ENCODE measurements at places on chromosomes 6 and 20.

DNA sequence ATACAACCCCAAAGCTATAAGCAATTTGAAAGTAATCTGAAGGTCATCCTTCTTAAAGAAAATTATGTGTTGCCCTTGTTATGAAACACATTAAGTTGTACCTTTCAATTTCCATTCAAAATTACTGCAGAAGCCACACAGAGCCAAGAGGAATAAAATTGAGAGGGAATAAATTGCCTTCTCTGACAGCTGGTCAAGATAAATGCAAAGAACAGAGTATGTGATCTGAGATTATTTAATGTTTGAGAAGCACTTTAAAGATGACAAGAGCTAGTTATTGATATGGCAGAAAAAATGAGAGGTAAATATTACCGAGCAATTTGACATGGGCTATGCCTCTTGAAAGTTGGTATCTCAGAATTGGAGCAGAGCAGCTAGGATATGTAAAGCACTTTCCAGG is 61.6 kb downstream of the TRDN start:
- DNase-seq, result no peak

GRCh38 chr20:41670631-41671030 is 52.5 kb upstream of the CHD6 start:
- DNase-seq, result no peak

DNA sequence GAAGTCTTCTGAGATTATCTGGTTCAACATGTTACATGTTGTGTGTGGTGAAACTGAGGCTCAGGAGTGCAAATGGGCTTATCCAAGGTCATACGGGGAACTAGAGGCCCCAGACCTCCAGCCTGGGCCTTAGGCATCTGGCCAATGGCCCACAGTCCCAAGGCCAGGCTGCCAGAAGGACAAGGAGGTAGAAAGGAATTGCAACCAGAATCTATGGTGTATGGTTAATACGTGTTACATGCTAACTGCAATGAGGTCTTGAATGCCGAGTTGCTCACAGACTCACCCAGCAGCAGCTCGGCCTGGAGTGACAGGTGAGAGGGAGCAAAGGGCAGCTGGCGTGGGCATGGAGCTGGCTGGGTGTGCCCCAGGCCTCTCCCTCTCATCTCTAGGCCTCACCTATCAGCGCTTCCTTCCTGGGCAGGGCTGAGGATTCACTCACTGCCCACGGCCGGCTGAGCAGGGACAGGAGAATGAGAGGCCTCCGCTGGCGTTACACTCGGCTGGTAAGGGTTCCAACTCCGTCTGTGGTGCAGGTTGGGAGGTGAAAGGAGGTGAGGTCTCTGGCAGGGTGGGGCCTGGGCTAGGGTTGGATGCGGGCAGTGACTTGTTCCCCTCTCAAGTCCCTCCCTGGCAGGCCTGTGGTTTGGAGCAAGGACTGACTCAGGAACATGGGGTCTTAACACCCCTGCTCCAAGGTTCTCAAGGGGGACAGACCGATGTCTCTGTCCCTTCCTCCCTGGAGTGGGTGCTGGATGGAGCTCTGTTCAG is at the start of gene TLDC2:
Gene TLDC2 (plus strand): TSS at position 437 of the 771 bp plus-strand sequence. CDS start 37 bp downstream, at position 474.
- DNase-seq, result no peak

GRCh38 chr20:47262365-47263013 is 94.0 kb downstream of the ZMYND8 start:
- no peak for DNase-seq

GRCh38 chr6:43248101-43248500 is 4.8 kb downstream of the TTBK1 start:
- no peak for DNase-seq

GRCh38 chr20:22052025-22052650 is 346.7 kb downstream of the PAX1 start:
- no peak for DNase-seq

DNA sequence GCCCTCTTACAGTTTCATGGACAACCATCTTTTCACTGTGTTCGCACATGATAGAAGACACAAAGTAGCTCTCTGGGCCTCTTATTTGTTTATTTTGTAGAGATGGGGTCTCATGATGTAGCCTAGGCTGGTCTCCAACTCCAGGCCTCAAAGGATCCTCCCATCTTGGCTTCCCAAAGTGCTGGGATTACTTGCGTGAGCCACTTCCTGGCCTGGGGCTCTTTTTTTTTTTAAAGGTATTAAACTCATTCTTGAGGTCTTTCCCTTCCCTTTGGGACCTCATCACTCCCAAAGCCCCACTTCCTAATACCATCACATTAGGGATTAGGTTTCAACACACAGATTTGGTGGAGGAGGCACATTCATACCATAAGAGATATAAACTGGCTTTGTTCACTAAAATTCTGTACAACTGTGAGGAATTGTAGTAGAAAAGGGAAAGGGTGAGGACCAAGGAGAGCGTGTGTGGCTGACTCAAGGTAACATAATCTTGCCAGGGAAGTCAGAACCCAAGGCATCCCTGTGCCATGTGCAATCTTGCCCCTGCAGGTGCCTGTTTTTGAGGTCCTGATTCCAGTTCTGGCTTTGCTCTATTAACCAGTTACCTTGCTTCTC is 45.5 kb downstream of the EIF2S2 start:
- DNase-seq, result no peak

DNA sequence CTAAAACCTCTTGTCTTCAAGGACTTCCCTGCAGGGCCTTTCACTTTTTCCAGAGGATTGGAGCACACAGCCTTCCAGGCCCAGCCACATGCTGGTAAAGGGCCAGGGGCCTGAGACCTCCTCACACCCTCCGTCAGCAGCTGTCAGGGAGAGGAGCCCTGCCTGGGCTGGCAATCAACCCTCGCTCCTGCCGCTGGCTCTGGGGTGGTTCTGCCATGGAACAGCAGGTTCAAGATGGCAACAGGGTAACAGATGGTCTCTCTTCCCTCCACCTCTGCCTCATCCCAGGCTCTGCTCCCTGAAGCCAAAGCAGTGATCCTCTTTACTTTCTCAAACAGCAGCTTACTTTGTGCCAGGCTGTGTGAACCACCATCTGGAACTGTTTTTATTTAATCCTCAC is 23.8 kb downstream of the PCNA start:
- no peak for DNase-seq

DNA sequence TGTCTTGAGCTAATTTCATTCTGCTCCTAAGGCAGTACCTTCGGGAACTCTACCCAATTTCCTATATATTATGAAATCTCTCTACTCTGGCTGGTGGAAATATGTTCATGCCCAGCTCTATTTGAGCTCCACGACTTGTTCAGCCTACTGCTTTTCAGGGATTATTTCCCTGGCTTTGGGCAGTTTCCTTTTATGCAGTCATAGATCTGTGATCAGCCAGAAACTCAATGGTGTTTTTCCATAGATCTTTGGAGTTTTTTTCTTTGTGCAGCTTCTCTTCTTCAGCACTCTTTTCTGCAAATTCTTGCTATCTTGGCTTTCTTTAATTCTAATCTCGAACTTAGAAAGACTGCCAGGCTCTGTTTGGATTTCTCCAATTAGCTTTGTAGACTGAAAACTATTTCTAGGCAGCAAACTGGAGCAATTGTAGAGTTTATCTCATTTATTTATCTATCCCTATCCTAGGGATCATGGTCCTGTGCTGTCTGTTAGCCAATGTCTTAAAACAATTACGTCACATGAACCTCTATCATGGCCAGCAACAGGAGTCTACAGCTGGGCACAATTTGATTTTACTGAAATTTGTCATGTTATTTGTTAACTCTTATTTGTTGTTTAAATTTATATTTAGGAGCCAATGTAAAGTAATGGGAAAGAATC is 328.4 kb downstream of the BCKDHB start:
- DNase-seq, result no peak

DNA sequence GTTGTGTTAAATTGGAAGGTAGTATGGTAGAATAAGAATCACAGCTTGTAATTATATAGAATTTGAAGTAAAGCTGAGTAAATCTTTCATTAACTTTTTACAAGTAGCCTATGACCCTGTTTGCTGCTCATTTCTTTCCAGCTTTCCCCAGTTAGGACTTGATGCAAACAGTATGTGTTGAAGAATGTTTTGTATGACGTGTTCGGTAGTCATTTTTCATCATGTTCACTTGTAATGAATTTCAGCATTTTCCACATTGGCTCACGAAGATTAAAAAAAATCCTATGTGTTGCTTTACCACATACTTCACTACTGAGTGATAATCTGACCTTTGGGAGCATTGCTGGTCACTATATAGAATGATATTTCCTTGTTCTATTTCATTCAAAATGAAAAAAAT is 162.4 kb downstream of the CDKAL1 start:
- DNase-seq, result no peak
